ENCODE measurements at places on chromosomes 12 and 14.
A peak's percentile ranks its signal among the peaks of the same experiment; 100 is the strongest.

- peak; percentile 48 for DNase-seq
Observed at GRCh38 chr14:73785336-73785833, 66.2 kb upstream of the PTGR2 start.

- no peak for DNase-seq
Observed at GRCh38 chr12:57039016-57039798, 10.7 kb downstream of the MYO1A start.

DNA sequence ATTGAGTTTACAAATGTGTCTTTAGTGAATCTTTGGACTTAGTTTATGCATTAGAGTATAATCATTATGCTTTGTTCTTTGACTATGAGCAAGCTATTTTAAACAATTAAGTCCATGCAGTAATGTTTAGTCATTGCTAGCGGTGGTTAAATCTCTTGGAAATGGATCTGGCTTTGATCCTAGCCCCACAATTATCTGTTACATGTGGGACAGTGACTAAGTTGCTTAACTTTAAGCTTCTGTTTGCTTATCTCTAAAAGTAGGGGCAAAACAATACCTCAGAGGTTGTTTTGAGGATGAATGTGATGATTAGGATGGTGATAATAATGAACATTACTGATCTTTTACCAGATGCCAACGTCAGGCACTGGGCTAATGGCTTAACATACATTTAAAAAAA lies 124.2 kb downstream of the NPAS3 start:
- no peak for DNase-seq

DNA sequence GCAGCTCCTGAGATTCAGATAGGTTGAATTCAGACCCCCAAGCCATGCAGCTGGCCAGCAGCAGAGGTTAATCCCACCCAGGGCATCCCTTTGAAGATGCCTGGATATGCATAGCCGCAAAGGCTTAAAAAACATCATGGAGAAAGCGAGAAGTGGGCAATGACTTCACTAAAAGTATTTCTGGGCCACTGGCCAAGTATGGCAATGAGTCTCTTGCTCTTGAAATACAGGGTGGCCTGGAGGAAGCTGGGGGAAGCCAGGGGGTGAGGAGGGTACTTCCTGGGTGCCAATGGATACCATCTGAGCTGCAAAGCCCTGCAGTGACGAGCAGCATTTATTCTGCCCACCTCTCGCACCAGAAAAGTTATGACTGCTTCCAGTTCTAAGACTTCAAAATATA lies 539.3 kb upstream of the TBX3 start:
- DNase-seq: no peak

- DNase-seq: peak; percentile 36
Observed at GRCh38 chr12:40107098-40107802, 1.4 kb upstream of the SLC2A13 start.

GRCh38 chr14:89129570-89129969 lies 287.5 kb downstream of the FOXN3 start:
- DNase-seq: no peak

DNA sequence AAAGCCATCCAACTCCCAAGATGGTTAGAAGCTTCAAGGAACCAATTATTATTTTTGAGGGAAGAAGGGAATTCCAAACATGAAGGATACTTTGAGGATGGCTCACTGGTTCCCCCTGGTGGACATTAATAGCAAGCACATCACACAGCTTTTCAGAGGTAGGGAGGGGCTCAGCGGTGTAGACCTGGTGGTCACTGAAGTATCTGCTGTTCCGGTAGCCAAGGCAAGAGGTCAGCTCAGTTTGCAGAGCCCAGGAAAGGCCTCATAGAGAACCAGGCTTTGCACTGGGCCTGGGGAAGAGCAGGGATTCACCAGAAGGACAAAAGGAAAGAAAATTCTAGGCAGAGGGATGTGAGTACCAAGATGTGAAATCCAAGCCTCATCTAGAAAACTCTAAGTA lies 118.7 kb downstream of the KSR2 start:
- DNase-seq: no peak

DNA sequence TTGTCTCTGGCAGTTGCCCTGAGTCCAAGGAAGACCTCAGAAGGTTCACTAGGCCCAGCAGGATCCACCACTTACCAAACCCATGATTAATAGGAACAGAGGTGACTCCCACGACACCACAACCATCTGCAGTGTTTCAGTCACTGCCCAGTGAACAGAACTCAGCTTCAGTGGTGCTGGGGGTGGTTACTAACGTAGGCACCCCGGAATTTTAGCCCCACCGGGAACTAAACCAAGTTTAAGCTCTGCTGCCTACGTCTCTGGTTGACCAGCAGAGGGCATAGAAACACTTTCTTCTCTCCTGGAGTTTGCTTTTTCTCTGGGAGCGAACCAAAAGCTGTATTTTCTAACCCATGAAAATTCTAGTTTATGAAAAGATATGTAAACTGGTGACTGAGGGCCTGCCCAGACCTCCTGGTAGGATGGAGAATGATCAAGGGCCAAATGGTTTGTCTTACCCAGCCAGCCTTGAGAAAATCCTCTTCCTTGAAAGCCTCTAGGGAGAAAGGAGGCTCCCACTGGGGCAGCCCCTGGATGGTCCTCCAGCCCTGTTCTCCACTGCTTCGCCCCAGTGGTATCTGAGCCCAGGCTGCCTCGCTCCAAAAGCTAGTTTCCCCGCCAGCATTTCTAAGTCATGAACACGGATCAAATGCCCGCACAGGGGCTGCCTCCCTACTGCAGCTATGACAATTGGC lies 379.8 kb downstream of the DPF3 start:
- no peak for DNase-seq

DNA sequence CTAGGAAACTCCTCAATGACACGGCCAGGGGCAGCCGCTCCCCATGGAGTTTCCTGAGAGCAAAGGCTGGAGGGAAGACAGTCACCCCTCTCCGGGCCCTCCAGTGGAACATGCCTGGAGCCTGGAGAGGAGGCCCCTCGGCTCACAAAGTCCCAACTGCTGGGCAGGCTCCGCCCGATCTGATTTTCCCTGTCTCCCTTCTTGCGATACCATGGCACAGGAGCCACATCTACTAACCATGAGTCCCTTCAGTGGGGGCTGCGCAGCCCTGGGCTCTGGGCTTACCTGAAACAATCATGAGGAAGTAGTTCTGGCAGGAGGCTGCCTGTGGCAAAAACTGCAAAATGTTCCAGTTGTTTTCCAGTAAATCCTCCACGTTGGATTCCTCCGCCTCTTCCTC lies 15.3 kb downstream of the P2RX2 start:
- no peak for DNase-seq

GRCh38 chr14:44041700-44042099 lies 465.4 kb downstream of the FSCB start:
- DNase-seq: no peak

DNA sequence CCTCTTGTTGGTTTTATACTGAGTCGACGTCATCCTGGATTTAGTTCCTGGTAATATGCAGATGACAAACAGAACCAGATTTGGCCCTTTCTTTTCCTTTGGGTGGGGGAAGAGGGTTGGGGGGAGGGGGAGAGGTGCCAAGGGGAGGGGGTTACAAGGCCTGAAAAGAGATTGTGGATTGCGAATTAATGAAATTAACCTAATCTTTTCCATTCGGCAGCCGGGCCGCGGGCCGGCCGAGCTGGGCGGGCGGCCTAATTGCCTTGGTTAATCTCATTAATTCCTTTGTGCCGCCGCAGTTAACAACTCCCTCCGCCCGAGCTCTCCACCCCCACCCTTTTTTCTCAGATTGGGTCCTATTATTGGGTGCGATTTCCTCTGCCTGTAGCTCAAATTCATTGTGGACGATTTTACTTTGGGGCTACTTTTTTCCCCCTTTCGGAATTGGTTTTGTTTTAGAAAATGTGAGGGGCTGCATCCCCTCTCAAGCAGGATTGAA lies 387 bp upstream of the GSC start:
- no peak for DNase-seq

GRCh38 chr12:66453844-66454243 lies 151.6 kb downstream of the HELB start:
- no peak for DNase-seq

GRCh38 chr12:52739963-52740362 lies 36.6 kb upstream of the KRT77 start:
- DNase-seq: no peak

GRCh38 chr12:52444647-52445595 lies 7.0 kb downstream of the KRT6B start:
- DNase-seq: no peak

- no peak for DNase-seq
Observed at GRCh38 chr12:101570047-101570446, 24.7 kb upstream of the MYBPC1 start.

GRCh38 chr12:28065889-28066630 lies 93.5 kb upstream of the PTHLH start:
- no peak for DNase-seq

GRCh38 chr12:64053117-64053516 lies 169.0 kb downstream of the KICS2 start:
- DNase-seq: no peak

DNA sequence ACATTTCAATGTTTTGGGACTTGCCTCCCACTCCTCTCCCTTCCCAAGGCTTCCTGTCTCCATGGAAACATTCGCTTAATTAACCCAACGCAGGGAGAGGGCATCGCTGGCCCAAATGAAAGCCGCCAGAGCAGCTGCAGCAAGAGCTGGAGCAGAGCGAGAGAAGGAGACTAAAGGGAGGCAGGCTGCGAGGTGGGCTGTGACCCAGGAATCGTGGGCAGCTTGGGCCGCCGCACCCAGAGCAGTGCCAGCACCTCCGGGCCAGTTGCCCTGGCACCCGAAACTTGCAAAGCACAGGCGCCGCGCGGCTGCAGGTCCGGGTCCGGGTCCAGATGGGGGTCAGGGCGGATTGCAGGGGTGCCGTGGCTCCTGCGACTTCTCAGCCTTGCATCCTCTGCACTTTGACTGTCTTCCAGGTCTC lies 43.5 kb upstream of the PTPRQ start:
- no peak for DNase-seq

DNA sequence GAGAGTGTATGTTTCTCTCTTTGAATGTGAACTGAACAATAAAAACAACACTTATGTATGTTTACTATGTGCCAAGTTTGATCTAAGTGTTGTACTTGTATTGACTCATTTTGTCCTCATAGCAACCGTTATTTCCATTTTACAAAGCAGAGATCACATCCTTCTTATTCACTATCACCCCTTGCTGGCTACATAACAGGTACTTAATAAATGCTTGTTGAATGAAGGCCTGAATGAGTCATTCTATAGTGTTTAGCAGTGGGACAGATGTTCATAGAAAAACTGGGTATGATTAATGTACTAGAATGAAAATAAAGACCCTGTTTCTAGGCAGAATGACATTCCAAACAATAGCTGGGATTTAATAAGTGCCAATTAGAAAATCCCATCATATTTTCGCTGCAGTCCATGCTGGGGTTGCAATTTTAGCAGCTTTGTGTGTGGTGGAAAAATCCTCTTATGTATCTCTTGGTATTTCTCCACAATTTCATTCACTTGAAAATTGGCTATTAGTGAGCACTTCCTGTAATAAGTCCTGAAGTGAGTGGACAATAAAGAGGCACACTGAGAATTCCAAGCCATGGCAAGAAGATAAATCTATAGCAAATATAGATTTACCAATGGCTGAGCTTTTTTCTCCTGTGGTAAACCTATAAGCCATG lies 86.0 kb downstream of the FAR2 start:
- DNase-seq: no peak

DNA sequence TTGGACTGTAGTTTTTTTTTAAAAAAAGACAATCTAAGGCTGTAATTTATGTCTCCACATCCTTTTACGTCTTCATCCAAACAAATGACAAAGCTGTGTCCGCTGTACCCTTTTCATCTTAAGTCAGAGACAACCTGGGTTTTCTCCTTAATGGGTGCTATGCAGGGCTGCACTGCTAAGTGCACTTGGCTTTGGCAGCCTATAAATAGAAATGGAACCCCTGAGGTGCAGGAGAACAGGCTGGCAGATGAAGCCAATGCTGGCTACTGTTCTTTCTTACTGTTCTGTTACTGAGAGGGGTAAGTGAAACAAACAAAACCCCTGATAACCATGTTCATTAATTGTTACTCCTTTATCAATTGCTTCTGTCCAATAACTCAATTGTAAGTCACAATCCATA lies 47.1 kb upstream of the KICS2 start:
- no peak for DNase-seq

DNA sequence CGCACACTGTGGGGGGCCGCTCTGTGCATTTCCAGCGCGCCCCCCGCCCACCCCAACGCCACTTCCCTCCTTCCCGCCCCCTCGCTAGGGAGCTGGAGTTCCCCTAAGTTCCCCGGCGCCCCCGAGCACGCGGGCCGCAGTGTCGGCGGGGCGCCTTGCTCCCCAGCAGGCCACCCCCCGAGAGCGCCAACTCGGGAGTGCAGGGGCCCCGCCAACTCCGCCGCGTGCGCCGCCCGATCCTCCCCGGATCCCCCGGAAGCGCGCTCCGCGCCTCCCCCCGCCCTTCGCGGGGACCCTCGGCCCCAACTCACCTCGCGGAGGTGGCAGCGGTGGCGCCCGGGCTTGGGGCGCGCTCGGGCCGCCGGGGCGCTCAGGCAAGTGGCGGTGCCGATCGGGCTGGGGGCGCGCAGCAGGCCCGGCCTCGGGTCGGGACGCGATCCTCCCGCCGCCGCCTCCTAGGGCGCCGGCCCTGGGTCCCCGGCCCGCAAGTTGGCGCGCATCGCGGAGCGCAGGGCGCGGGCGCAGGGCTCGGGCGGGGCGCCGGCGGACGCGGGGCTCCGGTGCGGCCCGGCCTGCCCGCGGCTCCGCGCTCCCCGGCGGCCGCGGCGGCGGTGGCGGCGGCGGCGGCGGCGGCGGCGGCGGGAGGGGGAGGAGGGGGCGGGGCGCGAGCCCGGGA lies at the start of gene NCOR2:
Gene NCOR2, minus strand, starts transcription at position 616 of the 676 bp plus-strand sequence. CDS start 72,361 bp downstream, outside the sequence.
- DNase-seq: peak; percentile 4

DNA sequence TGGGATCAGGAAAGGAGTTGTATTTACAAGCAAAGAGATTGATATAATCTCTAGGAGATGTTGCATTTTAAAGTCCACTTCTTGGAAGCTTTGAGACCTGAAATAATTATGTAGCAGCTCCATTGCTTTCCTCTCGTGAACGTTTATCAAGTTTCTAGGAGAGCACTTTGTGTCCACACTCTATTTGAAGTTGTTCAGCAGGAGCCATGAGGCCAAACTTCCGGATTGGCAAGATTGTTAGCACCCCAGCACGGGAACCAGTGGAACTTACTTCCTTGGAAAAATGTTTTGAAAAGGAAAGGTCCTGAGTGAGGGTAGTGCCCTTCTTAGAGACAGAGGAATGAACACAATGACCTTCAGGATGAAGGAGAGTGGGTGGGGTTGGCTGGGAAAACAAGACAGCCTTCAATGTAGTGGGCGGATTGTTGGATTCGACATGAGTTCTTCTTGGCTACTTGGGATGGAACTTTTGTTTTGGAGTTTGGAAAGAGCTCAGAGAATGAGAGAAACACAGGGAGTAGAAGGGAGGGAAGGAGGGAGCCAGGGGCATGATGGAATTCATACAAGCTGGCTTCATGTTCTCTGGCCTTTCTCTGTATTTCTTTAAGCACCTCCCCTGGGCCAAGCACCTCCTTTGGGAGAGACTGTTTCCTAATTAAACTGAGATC lies 23.8 kb upstream of the CISTR start:
- no peak for DNase-seq

GRCh38 chr12:7190268-7191055 lies 976 bp downstream of the PEX5 start:
- no peak for DNase-seq

- DNase-seq: no peak
Observed at GRCh38 chr14:37343307-37344094, 145.8 kb downstream of the MIPOL1 start.

All from HS-27A (cell line).